ENCODE measurements at places on chromosomes 4 and X.

- no peak for DNase-seq
Observed at GRCh38 chrX:9390121-9390520, 74.7 kb upstream of the TBL1X start.

DNA sequence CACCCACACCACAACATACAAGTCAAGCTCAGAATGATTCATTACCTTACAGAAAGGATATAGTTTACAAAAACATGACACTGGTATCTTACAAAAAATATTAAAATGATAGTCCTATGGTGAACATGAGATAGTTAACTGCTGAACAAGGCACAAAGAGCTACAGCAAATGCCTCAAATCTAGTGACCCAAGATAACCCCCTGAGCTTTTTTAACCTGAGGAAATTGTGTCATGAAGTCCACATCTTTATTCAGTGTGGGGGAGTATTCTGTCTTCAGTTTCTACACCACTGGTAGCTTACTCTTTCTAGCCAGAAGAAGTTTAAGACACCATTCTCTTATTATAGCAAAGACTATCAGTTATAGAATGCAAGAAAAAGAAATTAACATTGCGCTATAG, 218.7 kb downstream of the MAPK10 start:
- DNase-seq = no peak

- no peak for DNase-seq
Observed at GRCh38 chr4:88900432-88900831, 156.6 kb downstream of the FAM13A start.

- no peak for DNase-seq
Observed at GRCh38 chr4:167595898-167596297, 361.6 kb upstream of the SPOCK3 start.

DNA sequence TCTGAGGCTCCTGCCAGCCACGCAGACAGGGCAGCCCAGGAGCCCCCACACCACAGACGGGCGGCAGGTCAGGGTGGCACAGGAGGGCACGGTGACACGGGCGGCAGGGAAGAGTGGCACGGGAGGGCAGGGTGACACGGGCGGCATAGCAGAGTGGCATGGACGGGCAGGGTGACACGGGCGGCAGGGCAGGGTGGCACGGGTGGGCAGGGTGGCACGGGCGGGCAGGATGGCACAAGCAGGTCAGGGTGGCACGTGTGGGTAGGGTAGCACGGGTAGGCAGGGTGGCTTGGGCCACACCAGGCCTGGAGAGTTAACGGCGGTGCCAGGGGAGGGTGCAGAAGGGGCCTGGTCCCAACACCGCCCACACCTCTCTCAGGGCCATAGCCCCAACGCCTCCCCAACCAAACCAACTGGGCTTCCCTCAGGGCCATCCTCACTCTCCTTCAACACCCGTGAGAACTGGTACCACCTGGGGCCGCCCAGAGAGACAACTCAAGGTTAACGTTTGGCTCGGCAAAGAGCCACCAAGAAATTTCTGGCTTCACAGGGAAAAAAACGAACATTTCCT, 3.4 kb downstream of the CTBP1 start:
- DNase-seq = no peak

DNA sequence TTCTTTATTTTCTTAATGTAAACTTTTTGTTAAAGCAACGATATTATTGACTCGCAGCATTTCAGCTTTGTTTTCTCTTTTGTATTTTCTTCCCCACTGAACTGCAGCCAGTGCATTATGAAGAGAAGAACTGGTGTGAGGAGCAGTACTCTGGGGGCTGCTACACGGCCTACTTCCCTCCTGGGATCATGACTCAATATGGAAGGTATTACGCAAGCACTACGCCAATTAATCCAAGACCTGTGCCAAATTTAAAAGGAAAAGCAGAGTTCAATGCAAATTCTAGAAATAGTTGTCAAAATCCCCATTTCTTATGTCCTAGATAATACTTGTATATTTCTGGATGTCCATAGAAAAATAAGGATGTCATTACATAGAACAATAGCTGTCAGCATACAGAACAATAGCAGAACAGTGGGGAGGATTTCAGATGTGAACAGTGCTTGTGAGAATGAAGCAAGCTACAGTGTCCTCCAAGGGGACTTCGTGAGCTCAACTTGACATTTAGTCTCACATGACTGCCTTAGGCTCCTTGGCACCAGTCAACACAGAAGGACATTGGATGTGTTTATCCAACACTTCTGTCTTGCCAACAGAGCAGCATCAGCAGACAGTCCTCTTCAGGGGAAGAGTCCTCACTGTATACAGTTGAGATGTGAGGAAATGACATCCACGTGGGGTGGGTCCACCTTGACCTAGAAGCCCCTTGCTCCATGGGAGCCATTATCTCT, 85.9 kb downstream of the MAOA start:
- no peak for DNase-seq

GRCh38 chr4:83851261-83852084, 315.6 kb downstream of the GPAT3 start:
- no peak for DNase-seq

DNA sequence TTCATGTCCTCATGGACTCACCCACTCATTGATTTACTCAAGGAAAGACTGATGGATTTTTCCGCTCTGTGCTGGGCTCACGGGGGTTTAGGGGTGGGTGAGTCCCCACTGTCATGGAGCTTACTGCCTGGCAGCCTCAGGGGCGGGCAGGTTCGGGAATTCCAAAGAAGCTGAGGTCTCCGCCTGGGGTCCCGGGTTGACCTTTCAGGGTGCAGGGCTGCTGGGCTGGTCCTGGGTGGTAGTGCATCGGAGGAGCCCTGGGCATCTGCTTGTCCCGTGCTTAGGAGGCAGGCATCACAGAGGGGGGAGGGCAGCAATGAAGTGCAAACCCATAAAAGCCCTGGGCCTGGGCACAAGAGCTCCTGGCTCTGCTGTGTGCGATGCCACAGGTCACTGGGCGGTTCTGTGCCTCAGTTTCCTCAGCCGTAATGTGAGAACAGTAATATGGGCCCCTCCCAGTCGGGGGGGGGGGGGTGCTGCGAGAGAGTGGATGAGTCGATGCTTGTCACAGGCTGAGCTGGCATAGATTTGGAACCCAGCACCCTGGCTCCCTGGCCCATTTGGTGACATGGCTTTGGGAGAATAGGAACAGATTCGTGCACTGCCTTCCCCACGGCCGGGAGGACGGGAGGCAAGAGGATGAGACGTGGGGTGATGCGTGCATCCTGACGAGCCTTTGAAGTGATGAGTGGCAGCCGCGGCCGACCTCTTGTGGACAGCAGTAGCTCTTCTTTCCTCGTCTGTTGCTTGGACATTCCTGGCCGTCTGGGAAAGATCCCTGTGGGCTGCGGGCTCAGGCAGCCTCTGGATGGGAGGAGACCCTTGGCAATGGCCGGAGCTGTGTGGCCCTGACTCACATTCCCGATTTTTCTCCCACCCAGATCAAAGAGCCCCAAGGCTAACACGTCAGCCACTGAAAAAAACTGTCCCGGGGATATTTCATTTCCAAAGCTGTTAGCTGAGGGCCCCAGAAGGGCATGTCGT, 42.0 kb downstream of the PSAPL1 start:
- DNase-seq = no peak

GRCh38 chr4:133891011-133891410, 310.6 kb downstream of the PABPC4L start:
- no peak for DNase-seq

DNA sequence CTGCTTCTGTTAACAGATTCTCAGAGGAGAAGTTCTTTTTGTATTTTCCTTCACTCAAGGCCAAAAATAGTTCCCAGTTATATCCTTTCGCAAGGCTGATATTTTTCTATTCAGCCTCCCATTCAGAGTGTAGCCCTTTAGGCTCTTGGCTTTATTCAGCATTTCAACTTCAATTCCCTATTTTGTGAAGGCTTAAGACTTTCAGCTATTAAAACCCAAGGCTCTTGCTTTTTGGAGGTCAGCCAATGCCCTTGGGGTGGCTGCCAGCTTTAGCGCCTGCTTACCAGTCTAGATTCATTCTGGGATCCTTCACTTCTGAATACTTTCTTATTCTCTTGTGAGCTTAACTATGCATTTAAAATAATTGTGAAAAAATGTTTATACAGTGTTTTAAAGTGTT, 57.3 kb upstream of the ADGRA3 start:
- no peak for DNase-seq

DNA sequence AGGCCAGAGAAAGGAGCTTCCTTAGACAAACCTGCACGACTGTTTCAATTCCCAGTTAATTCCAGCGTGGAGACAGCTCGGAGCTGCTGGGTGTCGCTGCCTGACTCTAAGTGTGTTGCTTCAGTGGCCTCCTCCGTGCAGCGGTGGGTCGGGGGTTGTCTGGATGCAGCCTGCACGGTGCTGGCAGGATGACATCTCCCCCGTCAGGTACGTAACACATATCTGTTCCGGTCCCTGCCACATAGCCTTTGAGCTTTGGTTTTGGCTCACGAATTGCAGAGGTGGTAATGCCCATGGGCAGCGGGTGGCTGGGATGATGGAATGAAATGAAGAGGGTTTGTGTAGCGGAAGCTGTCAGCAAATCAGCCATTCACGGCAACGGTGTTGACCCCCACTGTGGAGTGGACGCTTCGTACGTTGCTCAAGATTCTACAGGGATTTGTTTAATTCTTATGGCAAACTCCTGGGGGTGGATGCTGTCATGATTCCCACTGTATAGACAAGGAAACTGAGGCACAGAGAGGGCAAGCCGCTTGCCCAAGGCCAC, 33.7 kb upstream of the HMX1 start:
- DNase-seq = no peak

DNA sequence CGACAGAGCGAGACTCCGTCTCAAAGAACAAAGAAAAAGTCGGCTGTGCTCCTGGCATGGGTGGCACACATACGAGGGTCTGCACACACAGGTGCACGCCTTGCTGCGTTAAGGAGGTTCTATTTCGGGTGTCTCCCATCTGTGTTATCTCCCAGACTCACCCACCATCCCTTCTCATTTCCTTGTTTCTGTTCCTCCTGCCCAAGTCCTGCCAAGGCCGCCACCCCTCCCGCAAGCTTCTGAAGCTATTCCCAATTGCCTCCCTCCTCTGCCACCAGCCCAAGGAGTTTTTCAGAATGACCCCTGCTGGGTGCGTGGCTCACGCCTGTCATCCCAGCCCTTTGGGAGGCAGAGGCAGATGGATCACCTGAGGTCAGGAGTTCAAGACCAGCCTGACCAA, 6.0 kb upstream of the IL3RA start:
- no peak for DNase-seq

GRCh38 chrX:137031039-137031438, 2.8 kb downstream of the GPR101 start:
- no peak for DNase-seq

DNA sequence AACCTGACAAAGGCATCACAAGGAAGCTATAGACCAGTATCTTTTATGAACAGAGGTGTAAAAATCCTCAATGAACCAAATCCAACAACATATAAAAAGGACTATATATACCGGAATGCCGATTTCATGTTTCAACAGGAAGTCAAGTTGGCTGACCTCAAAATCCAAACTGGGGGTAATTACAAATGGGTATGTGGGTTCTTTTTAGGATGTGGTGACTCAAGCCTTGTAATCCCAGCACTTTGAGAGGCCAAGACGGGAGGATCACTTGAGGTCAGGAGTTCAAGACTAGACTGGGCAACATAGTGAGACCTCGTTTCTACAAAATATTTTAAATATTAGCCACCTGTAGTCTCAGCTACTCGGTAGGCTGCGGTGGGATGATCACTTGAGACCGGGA, 10.4 kb downstream of the PRSS48 start:
- DNase-seq = no peak

GRCh38 chr4:47560682-47561081, 75.6 kb downstream of the ATP10D start:
- no peak for DNase-seq

DNA sequence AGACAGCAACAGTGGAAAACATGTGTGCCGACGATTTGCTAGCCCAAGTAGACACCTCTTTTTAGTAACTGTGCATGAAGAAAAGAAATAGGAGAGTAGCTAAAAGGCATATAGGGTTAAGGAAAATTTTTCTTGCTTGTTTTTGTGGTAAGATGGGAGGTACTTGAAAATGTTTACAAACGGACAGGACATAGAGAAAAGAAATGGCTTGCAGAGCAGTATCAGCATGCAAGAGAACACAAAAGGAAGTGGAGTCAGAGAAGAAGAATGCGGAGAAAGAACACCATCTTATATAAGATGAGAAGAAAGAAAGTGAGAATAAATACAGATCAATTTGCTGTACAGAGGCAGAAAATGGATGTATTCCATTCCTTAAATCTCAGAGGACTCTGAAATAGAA, 263.7 kb upstream of the ETNPPL start:
- no peak for DNase-seq

DNA sequence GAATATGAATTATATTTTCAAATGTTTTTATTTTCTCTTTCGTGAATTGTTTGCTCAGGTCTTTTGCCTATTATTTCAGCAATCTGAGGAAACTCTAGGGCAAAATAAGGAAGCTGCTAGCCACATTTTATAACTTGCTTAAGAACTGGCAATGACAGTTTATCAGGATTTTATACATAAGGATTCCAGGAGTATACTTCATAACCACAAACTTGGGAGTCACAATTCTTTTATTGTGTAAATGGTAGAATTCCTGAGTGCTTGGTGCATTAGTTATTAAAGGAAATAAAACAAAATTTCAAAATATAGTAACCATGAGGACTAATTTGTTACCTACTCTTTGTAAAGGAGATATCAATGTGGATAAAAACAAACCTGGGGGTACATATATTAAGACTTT, 54.4 kb downstream of the PALLD start:
- DNase-seq = no peak

DNA sequence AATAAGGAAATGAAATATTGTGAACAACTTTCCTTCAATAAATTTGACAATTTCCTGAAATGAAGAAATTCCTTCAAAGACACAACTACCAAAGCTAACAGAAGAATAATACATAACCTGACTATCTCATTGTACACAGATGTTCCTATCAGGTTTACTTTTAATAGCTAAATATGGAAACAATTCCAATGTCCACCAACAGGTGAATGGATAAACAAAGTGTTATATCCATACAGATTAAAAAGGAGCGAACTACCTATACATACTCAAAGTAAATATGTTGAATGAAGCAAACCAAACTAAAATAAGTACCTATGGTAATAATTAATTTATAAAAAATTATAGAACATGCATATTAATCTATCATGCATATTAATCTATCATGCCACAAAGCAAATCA, 554.9 kb downstream of the PPP4R3C start:
- DNase-seq = no peak
